ENCODE measurements at places on chromosomes 4 and X.
A peak's percentile ranks its signal among the peaks of the same experiment; 100 is the strongest.

DNA sequence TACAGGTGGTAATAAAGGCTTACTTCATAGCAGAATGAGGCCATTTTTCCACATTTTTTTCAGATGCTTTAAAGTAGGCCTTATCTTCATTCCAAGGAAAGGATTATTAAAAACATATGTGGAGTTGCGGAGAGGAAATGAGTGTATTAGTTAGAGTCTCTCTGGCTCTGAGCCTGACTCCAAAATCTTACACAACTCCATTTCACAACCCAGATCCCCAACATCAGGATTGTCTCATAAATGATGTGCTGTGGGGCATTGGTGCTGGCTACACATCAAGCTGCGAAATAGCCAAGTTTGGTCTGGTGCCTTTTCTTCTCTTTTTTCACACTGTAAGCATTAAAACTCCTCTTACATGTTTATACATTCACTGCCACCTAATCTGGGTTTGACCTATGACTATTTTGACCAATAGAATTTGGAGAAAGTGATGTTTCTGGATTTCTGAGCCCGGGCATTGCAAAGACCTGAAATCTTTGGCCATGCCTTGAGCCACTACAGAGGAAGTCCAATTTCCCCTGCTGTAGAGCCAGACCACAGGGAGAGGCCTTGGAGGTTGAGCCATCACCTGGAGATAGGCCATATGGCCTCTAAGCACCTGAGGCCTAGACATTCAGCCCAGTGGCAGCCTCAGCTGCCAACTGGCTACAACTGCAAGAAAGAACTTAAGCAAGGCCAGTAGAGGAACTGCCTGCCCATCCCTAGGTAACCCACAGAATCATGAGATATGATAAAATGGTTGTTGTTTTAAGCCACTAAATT lies 16.7 kb upstream of the SOD3 start:
- no peak for DNase-seq

DNA sequence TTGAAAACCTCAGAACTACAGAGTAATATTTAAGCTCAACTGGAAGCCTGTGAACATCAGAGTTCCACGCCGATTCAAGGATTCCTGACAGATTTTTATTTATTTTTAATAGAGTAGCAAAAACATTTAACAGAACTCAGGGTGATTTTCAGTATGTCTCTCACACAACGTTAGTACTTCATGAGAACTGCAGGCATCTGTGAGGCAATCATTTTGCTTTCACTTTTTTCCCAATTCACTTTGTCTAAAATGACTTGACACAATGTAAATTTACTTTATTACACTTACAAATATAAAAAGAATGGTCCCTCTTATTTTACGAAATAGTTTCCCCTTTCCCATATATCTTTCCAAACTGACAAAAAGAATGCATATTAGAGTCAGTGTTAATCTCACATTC lies 869.5 kb upstream of the EPHA5 start:
- DNase-seq, result no peak

DNA sequence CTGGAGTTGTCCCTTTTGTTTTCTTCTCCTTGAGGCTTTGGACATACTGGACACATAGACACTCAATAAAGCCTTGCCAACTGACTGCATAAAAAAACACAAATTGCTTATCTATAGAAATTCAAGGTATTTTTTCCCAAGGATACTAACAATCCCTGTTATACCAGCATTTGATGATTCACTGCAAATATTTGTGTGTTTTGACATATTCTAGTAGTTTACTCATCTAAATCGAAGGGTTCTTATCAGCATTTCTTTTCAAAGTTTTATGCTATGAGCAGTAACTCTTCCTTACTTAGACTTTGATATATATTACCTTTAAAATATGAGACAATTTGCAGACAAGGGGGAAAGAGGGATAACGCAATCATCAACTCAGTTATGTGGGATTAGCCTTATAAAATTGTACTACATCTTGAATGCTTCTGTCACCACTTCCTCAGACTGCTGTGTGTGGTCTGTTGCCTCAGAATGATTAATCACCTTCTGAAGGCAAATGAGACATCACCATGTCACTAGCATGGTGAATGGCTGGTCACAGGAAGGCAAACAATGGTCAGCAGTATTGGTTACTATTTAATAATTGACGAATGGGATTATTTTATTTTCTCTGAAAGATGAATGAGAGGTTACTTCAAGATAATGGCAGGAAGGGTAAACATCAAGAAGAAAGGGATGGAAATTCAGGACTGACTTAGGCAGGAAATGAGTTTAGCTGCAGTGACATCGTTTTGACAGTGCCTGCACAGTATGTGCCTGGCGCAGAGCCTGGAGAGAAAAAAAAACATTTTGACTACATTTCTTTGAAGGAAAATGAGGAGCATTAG lies 544.3 kb upstream of the CNKSR2 start:
- no peak for DNase-seq

- DNase-seq, result no peak
Observed at GRCh38 chr4:71453531-71453930, 114.7 kb downstream of the SLC4A4 start.

DNA sequence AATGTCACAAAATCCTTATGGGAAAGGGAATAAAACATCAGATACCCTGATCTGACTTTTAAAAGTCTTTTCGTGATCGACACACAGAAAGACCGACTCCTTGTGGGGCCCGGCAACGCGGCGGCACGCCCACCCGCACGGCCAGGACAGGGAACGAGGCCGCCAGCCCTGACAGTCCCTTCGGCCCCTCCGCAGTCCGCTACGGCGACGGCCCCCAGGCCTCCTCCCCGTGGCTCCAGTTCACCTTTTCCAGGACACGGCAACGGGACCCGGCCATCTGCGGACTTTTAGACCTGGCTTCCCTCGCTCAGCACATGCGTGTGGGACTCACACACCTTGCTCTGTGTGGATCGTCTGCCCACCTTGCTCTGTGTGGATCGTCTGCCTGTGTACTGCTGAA lies 33.6 kb upstream of the GTPBP6 start:
- DNase-seq, result no peak

GRCh38 chr4:102685768-102686167 lies 75.0 kb downstream of the MANBA start:
- no peak for DNase-seq

DNA sequence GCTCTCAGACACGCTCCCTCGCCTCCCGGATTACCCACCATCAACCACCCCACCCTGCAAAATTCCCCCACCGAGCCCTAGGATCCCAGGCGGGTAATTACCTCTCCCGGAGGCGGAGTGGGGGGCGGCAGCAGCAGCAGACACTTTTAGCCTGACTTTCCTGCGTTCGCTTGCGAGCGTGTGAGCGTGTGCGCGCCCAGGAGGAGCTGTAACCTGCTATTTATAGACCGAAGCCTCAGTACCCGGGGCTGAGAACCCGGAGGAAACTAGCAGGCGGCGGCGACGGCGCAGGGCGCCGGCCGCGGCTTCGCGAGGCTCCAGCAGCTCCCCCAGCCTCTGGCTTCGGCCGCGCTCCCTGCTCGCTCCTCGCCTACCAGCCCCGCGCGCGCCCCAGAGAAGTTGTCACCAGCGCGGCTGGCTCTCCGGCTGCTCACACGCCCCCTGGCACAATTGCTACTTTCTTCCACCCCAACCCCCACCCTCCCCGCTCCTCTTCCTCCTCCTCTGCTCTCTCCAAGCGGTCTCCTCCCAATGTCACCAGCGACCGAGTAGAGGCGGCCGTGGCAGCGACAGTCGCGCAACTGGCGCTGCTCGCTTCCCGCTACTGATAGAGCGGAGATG lies at the start of gene INPP4B:
Gene INPP4B, minus strand, starts transcription at position 194 of the 621 bp plus-strand sequence.
- DNase-seq, result peak; percentile 70

DNA sequence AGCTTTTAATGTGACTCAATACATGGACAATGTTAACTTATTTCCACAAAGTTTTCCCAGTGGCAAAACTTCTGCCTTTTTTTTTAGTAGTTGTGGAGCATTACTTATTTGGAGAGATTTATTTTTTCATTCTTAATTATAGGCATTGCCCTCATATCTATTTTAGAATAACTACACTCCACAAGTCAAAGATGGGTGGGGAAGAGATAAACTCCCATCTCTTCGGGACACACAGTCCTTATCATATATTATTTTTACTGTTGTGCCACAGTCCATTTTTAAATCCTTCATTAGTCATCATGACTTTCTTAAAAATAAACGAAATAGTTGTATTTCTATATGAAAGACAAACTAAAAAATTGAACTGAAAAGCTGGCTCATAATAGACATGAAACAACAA lies 1.2 kb downstream of the DMD start:
- DNase-seq, result no peak

DNA sequence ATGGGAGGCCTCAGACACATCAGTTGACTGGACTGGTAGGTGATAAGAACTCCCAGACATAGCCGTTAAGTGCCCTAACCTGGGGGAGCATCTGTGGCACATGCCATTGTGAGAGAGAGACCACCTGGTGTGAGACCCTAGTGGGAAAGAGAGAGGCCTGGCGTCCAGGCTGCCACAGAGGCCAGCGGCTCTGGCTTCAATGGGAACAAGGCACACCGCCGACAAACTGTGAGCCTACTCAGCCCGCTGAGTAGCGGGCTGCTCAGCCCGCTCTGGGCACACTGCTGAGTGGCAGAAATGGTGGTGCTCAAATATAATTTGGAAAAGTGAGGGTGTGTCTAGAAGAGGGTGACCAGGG lies 34.0 kb downstream of the PHKA2 start:
- DNase-seq, result peak; percentile 46

DNA sequence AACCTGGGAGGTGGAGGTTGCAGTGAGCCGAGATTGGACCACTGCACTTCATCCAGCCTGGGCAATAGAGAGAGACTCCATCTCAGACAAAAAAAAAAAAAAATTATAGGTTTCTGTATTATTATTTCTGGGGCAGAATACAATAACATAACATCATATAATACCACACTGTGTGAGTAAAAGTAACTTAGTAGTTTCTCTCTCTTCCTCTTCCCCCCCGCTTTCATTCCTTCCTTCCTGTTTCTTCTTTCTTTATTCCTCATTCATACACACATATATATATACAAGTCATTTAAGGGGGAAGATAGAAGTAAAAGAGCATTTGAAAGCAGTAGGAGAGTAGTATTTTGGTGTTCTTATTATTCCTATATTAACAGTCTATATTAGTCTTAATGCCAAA lies 55.9 kb upstream of the FHDC1 start:
- no peak for DNase-seq

DNA sequence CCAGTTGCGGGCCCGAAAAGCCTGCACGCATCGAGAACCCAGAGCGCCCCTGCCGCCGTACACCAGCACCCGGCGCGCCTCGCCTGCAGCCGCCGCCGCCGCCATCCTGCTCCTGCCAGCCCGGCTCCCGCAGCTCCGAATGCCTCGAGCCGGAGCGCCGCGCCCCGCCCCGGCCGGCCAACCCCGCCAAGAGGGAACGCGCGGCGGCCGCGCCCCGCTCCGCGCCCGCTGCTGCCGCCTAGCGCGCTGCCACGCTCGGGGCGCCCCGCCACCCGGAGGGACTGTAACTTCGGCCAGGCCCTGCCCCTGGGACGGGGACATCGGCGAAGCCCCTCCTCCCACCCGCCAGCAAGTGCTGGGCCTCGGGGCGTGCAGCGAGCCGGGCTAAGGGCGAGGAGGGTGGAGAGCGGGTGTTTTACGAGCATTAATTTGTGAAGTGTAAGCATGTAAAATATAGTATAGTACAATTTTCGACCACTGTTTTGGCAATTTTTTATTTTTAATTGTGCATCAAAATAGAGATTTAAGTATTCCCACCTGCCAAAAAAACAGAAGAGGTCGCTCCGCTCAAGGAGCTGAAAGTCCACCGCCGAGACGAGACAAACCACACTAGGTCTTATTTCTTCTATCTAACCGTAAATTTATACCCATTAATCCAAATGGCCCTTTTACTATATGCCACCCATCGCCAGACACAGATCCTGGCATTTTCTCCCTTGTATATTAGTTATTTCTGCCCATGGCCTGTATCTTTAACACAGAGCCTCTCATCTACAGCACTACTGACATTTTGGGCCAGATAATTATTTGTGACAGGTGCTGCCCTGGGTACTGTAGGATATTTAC lies at the start of gene QDPR:
Gene QDPR, minus strand, starts transcription at position 141 of the 846 bp plus-strand sequence. Its CDS starts 36 bp downstream, at position 105.
- DNase-seq, result peak; percentile 87

- no peak for DNase-seq
Observed at GRCh38 chr4:11748164-11748872, 319.6 kb upstream of the HS3ST1 start.

GRCh38 chrX:15985937-15986336 lies 131.3 kb upstream of the AP1S2 start:
- no peak for DNase-seq

GRCh38 chrX:70675284-70675683 lies 230.6 kb downstream of the DLG3 start:
- no peak for DNase-seq

DNA sequence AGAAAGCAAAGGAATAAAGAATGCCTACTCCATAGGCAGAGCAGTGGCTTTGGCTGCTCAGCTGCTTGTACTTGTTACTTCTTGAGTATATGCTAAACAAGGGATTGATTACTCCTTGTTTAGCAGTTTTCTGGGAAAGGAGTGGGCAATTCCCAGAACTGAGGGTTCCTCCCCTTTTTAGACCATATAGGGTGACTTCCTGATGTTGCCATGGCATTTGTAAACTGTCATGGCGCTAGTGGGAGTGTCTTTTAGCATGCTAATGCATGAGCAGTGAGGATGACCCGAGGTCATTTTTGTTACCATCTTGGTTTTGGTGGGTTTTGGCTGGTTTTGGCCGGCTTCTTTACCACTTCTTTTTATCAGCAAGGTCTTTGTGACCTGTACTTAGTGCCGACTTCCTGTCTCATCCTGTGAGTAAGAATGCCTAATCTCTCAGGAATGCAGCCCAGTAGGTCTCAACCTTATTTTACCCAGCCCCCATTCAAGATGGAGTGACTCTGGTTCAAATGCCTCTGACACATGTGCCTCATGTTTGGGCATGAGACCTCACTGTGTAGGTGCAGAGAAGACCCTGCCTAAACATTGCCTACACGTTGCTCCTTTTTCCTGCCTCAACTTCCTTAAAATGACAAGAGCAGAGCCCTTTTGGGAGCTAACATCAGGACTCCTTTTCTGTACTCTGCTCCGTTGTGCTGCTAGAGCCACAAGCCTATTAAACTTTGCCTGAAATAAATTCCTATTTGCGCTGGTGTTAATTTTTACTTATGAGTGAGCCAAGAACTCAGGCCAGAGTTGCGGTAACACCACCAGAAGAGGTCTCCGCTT lies 21.0 kb upstream of the UBA6 start:
- DNase-seq, result peak; percentile 97

GRCh38 chr4:35934320-35934981 lies 309.9 kb downstream of the ARAP2 start:
- peak; percentile 60 for DNase-seq

DNA sequence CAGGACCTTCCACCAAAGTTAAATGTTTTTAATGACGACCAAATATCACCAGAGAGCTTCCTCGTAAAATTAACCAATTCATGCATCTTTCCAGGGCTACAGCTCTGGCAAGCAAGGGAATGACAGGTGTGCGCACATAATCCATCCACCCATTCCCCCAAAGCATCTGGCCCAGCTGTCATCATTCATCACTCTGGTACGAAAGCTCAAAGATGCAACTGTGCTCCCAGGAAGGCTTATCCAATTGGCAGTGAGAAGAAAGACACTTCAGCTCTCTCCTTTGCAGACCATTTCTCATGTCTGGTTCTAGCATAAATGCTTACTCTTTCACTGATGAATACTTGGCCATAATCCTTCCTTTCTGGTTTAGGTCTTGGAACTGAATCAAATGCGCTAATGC lies 139.2 kb downstream of the NSUN7 start:
- no peak for DNase-seq

DNA sequence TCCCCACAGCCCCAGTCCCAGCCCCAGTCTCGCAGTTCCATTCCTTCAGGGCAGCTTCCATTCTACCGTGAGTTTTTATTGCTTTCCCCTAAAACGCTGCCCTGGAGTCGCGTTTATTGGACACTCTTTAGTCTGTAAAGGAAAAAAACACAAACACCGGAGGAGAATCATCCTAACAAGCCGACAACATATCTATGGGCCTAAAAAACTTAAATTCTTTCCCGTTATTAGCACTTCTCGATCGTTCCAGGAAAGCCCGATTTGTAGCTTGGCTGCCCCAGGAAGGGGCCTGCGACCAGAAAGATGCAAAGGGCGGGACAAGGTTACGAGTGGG lies 178.5 kb downstream of the CBR4 start:
- DNase-seq, result no peak

All from mesendoderm (in vitro differentiated cells).